Choroid plexus epithelial cell (primary cell): ENCODE measurements at places on chromosomes 11 and 22.

DNA sequence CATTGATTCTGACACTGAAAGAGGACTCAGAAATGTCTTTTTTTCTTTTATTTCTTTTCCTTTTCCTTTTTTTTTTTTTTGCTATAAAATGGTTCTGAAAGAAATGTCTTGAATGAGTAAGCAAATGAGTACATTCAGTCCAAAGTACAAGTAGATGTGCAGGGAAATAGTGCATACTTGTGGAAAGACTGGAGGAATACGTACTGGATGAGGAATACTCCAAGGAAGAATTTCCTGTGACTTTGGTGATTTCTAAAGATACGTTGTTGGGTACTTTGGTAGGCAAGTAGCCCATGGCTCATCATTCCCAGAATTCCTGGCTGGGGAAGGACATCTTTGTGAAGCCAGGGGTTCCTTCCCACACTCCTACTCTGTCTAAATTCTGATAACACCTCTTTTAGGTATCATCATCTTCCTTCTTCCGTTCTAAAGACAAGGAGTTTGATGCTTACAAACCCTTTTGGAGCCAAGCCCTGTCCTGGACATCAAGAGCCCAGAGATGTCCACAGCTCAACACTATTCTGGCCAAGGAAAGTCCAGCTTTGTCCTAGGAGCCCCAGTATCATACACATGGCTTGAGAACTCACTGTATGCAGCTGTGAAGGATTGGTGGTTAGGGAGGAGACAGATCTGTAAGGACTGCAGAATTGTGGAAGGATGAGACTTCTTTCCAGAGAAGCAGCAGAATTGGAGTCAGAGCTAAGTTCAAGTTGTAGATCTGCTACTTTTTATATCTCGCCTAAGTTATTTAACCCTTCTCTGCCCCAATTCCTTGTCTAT is 4.8 kb upstream of the NUP98 start:
- DNase-seq = no peak

DNA sequence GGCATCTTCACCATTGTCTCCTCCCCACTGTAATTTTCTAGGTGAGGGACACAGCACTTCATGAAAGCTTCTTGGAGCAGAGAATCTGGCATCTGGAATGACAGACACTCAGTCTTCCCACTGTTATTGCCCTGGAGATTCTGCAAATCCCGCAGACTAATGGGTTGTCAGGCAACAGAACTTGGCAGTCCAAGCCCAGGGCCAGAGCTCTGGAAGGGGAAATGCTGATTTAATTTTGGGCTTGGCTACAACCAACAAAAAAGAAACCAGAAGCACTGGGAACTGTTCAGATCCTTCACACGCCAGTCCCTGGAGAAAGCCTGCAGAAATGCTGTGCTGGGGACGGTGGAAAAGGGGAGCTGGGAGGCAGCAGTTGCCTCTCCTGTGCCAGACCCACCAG is 71.5 kb upstream of the BID start:
- no peak for DNase-seq

DNA sequence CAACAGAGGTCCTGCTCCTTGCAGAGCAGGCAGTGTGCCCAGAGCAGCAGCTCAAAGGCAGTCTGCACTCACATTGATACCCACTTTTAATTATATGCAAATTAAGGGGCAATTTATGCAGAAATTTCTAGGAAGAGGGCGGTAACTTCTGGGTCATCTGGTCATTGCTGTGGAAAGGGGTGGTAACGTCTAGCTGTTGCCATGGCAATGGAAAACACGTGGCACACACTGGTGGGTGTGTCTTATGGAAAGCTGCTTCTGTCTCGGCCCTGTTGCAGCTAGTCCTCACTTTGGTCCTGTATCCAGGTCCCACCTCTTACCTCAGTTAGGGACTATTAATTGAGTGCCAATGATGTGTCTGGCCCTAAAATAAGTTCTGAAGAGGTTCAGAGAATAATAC is 36.8 kb downstream of the BARX2 start:
- no peak for DNase-seq

- no peak for DNase-seq
Measured at GRCh38 chr11:64381350-64381749, 22.4 kb downstream of the RPS6KA4 start.

GRCh38 chr11:14687943-14688627 is 44.5 kb downstream of the PDE3B start:
- DNase-seq = no peak

DNA sequence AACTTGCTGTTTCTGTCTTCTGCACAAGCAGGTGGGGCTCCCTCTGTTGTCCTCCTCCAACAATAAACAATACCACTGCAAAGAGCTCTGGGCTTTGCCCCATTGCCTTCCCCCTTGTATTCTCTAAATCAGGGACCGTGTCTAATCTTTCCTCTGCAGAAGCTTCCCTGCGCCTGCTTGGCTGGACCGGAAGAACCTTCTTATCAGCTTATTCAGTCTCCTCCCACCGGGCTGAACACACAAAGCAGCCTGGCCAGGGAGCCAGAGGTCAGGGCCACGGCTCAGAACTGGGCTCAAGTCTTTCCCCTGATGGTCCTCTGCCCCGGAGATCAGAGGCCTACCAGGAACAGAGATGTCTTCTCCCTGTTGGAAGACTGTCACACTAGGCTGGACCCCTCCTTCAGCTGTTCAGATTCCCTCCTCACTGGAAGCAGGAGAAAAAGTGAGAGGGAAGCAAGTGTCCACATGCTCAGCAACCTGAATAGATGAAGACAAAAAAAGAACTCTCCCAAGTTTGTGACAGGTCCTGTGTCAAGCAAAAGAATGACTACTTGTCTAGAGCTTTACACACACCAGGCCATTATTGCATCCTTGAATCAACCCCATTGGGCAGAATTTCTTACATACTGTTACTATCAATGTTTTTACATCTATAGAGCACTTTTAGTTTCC is 63.7 kb downstream of the RAB30 start:
- peak; percentile 39 for DNase-seq
